ENCODE measurements at places on chromosomes 11 and 22. TPM values are rescaled to one million over a fixed set of nuclear protein-coding genes. Genes with fewer than 3 reads are reported as not detected.

RHOD gene
- 62.5 TPM for total RNA-seq

RNF214 gene
- total RNA-seq, result 17.3 TPM

MTA2 gene
- 34.1 TPM for total RNA-seq

OPCML gene
- 0.05 TPM for total RNA-seq

MB gene
- total RNA-seq, result 17,829 TPM

SAA2 gene
- total RNA-seq, result 1.8 TPM

KRTAP5-8 gene
- not detected for total RNA-seq

OR4D5 gene
- total RNA-seq, result not detected

CHKB gene
- total RNA-seq, result 37.8 TPM

ATXN10 gene
- total RNA-seq, result 138 TPM

TMEM191C gene
- 1.2 TPM for total RNA-seq

Measured in Right ventricle myocardium inferior (tissue), 1 donor.